ENCODE measurements at places on chromosomes 16 and 17.
A peak's percentile ranks its signal among the peaks of the same experiment; 100 is the strongest.

DNA sequence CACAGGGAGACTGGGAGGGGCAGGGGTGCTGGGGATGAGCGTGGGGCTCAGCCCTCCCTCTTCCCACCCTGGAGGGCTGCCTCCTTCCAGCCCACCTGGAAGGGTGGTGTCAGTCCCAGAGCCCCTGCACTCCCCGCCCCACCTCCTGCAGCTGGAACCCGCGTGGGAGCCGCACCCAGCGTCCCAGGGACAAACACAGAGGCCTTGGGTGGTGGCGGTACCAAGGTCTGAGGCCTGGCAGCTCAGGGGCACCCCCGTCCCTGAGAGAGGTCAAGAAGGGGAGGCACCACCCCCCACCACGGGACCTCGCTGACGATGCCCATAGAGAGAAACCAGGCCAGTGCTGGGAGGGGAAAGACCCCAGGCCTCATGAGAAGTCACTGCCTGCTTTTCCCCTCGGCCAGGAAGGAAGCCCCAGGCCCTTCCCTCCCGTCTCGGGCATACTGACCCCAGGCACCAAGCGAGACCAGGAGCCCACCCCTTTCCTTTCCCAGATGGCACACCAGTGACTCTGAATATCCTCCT lies 4.1 kb downstream of the HS3ST6 start:
- DNase-seq = no peak

- DNase-seq = no peak
Measured at GRCh38 chr17:17504341-17505140, 8.3 kb upstream of the RASD1 start.

- DNase-seq = no peak
Measured at GRCh38 chr17:41539071-41539492, 11.0 kb upstream of the KRT19 start.

DNA sequence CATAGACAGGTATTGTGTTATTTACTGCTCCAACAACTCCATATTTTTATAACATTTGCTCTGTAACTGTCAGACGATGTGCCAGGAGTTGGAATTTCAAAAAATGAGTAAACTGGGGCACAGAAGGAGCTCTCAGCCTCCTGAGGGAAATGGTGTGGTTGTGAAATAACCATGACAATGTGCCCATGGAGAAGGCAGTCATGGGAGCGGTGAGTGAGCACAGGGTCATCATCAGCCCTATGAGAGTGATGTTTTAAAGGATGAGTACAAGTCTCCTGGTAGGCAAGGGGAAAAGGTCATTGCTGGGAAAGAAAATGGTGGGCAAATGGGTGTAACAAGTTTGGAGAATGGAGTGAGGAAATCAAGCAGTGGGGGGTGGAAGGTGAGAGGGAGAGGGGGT lies 115.0 kb upstream of the SEC14L1 start:
- no peak for DNase-seq

DNA sequence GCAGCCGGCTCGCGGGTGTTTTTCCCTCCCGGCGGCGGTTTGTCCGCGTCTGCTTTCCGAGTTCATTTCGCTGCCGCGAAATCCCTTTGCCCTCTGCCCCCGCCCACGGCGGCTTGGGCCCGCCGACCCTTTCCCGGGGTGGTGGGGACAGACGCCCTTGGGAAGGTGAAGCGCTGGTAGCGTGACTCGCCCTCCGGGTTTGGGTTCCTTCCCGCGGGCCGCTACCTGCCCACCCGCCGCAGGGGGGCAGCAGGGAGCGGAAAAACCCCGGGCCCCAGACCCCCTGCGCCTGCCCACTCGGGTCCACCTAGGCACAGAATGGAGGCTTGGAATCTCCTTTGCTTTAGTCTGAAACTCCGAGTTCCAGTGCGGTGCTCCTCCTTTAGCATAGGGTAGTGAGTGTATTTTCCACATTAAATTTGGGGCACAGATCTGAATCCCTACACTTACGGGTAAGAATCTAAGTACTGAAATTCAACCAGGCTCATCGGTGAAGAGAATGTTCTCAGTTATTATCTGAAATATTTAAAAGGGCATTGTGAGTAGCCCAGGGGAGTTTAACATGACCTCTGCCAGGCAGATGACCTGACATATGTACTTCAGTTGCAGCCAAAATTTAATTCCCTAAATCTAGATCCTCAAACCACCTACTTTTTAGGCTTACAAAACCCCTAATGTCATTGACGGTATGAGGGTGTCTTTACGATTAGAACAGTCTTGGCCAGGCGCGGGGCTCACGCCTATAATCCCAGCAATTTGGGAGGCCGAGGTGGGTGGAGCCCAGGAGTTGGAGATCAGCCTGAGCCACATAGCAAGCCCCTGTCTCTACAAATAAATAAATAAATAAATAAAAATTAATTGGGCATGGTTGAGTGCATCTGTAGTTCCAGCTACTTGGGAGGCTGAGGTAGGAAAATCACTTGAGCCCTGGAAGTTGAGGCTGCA lies 1.0 kb downstream of the NME2 start:
- peak; percentile 36 for DNase-seq

DNA sequence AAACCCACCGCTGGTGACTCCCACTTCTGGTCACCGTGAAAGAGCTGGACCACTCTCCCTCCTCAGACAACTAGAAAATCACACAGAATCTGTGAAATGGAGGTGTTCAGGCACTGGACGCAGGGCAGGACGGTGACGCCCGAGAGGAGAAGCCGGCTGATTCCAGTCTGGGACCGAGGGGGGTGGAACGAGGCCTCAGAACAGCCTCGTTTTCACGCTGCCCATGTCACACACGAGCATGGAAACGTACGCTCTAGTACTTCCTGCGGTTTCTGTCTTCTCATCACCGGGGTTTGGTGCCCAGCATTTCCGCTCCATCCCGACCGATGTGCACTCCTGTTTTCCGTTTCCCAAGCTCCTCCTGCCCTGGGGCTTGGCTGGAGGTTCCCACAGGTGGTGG lies 101.8 kb upstream of the METRNL start:
- no peak for DNase-seq

GRCh38 chr17:50268026-50268425 lies 6.2 kb upstream of the TMEM92 start:
- no peak for DNase-seq

DNA sequence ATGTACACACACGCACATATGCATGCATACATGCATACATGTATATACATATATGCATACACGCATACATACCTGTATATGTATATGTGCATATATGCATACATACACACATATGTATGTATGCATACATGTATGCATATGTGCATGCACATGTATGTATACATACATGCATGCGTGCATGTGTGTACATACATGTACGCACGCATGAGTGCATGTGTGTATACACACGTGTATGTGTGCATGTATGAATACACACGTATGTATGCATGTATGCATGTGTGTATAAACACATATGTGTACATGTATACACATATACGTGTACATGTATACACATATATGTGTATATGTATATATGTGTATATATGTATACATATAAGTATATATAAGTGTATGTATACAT lies 28.5 kb upstream of the DLX3 start:
- no peak for DNase-seq

GRCh38 chr17:60161598-60162330 lies 12.0 kb downstream of the CA4 start:
- DNase-seq = no peak
